ENCODE measurements at places on chromosomes 4 and X. TPM values are rescaled to one million over a fixed set of nuclear protein-coding genes. Genes with fewer than 3 reads are reported as not detected.

GRCh38 chr4:36446275-36446674 is 164.9 kb downstream of the DTHD1 start:
- no peak for DNase-seq

The GAGE13 gene
- not detected for total RNA-seq

The CXCL11 gene
- not detected for total RNA-seq

GRCh38 chr4:41325901-41326300 is 69.2 kb downstream of the UCHL1 start:
- DNase-seq = no peak

- DNase-seq = no peak
These were observed 141.8 kb downstream of the TSPAN5 start for GRCh38 chr4:98516441-98517217.

DNA sequence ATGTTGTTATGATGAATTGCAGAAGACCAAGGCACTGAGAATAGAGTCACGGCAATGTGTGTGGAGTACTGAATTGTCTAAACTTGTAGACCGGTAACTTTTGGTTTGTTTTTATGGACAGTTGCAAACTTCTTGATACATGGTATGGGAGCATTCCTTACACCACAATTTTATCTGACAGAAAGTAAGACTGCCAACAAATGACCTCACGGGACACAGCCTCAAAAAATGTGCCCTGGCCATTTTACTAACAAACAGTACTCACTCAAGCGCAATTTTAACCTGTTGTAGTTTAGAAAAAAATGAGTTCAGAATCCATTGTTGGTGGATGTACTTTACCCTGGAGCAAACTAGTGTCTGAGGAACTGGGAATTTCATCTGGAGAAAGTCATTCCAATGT is 321.2 kb downstream of the CAMK2D start:
- DNase-seq = no peak

DNA sequence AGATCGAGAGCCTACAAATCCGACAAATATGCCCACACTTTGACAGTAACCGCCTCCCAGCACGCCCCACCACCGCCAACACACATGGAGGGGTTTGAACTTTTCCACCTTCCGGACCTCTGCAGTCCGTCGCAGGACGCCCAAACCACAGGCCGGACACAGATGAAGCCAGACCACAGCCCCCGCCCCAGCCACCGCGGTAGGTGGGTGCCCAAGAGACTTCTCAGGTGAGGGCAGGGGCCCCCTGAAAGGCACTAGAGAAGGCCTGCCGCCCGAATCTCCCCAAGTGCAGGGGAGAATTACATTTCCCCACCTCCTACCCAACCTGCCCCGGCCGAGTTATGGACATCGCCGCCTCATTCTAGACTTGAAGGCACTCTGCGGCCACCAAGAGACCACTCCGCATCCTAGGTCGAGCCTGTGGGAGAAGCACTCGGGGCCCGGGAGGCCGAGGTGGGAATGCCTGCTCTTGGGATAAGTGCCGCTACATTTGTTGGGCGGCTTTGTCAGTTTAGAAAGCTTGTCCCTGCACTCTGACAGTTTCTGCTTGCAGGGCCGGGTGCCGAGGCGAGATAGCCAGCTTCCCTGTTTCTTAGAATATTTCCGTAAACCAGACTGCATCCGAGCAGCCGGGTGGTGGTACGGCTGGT is 21.5 kb downstream of the HAND2 start:
- no peak for DNase-seq

GRCh38 chrX:108347800-108348199 is 90.4 kb downstream of the COL4A6 start:
- no peak for DNase-seq

- no peak for DNase-seq
These were observed 37.1 kb upstream of the STIM2 start for GRCh38 chr4:26823583-26823982.

GRCh38 chrX:40148385-40149285 is 50.9 kb upstream of the BCOR start:
- DNase-seq = no peak

The ESX1 gene
- not detected for total RNA-seq

DNA sequence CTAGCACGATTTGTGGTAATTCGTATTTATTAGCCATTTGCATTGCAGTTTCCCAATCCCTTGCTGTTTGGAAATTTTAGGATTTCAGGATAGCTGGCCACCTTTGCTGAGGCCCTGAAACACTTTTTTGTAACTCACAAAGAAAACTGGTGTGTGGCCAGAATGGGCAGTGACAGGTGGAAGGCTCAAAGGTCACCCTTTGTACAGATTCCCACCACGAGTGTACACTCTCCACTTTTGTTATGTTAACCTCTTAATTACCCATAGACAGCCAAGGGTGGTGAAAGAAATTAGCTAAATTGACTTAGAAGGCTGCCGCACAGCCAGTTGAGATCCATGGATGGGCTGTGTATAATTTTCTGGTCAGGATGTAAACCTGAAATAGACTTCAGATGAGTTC is 109.7 kb upstream of the ARX start:
- no peak for DNase-seq

DNA sequence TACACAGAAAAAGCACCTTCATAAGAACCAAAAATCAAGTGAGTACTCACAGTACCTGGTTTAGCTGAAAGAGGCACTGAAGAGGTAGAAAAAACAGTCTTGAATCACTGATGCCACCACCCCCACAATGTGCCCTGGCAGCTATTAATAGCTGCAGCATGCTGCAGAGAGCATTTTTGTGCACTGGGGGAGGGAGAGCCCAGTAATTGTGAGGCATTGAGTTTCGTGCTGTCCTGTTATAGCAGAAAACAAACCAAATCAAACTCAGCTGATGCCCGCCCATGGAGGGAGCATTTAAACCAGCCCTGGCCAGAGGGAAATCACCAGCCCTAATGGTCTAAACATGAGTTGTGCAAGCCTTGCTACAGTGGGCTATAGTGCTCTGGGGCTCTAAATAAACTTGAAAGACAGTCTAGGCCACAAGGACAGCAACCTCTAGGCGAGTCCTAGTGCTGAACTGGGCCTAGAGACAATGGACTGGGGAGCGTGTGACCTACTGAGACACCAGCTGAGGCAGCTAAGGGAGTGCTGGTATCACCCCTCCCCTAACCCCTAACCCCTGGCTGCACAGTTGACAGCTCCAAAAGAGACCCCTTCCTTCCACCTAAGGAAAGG is 106.3 kb upstream of the TMLHE start:
- DNase-seq = peak; percentile 48

The TCEAL6 gene
- total RNA-seq = 1.2 TPM

DNA sequence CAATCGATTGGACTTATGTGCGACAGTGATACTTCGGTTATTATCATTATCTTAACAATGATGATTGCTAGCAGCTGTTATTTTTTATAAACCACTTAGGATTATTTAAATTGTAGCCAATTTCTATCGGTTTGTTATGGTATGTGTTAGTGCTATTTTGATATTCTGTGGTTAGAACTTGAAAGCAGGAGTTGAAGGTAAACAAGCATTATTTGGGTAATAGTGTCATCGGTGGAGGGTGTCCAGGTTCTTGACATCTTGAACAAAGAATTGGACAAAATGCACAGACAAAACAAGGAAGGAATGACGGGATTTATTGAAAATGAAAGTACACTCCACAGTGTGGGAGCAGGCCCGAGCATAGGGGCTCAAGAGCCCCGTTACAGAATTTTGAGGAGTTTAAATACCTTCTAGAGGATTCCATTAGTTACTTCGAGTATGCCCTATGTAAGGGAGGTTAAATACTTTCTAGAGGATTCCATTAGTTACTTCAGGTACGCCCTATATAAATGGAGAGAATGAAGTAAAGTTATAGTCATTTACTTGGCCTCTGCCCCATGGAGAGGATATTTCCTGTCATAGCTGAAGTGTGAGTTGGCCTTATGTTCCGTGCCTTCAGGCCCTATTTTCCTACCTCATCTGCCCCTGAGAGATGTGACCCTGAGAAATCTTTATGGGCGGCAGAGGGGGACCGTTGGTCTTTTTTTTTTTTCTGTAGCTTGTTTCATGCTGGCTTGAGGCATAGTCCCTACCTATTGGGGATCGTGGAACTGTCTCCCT is 13.1 kb downstream of the MOB1B start:
- no peak for DNase-seq

The F11 gene
- not detected for total RNA-seq

The ARHGEF38 gene
- total RNA-seq = not detected

GRCh38 chrX:153726286-153727122 is 1.8 kb downstream of the ABCD1 start:
- DNase-seq = peak; percentile 82

- DNase-seq = no peak
These were observed 126.3 kb upstream of the EMCN start for GRCh38 chr4:100644150-100644549.

The GYPE gene
- 0.19 TPM for total RNA-seq

GRCh38 chrX:147403040-147403439 is 508.7 kb upstream of the FMR1 start:
- DNase-seq = no peak

Measured in heart left ventricle (tissue), 16 donors.